Activated T-helper 17 cell treated with anti-CD3 and anti-CD28 coated beads, Interleukin-2, amount 50 U/mL, for 72 hours (primary cell): ENCODE measurements at places on chromosomes 7 and 10. TPM values are rescaled to one million over a fixed set of nuclear protein-coding genes. Genes with fewer than 3 reads are reported as not detected.

The TMEM270 gene
- total RNA-seq: not detected

The HIF1AN gene
- total RNA-seq: 60.2 TPM

The SHTN1 gene
- total RNA-seq: 0.13 TPM

The MCM10 gene
- total RNA-seq: 36.4 TPM

DNA sequence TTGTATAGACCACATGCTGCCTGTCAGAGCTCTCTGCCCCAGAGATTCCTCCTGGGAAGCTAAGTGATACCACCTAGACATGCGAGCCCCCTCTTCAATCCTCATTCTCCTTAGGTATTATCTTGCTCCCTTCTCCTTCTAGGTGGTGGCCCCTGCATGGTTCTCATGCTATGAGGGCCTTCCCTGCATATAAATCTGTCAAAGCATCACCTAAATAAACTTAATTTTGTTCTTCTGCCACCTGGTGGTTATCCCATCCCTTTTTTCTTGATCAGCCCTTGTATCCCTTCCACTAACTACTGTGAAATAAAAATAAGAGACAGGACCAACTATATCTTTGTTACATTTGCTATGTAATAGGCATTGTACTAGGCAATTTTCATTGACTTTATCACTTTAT lies 242.1 kb downstream of the CDC14C start:
- ATAC-seq: no peak

- ATAC-seq: peak; percentile 38
Observed at GRCh38 chr7:150737265-150738055, at the start of gene GIMAP5. GIMAP5 (plus strand) TSS chr7:150737418; CDS start chr7:150740885, 3,467 bp downstream.

GRCh38 chr7:87316097-87316700 lies 29.3 kb upstream of the CROT start:
- peak; percentile 79 for ATAC-seq

- no peak for ATAC-seq
Observed at GRCh38 chr7:107922886-107923285, 31.9 kb downstream of the DLD start.

GRCh38 chr7:106220307-106220706 lies 64.5 kb downstream of the NAMPT start:
- no peak for ATAC-seq
